ENCODE measurements at places on chromosomes 5 and 9.

DNA sequence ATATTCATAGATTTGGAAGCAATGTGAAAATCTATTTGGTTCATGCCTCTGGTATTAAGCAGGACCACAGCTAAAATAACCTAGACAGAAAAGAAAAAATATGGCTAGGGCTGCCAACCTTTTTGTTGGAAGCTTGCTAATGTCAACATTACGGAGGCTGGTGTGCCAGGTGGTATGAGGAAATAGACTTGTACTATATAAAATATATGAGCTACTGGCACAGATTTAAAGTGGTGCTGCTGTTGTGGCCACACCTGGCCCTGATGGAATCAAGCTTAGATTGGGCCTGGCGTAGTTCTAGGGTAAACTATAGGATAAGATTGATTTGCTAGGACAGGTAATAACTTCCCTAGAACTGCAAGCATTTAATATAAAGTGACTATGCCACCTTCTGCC lies 10.6 kb upstream of the PARP8 start:
- no peak for DNase-seq

DNA sequence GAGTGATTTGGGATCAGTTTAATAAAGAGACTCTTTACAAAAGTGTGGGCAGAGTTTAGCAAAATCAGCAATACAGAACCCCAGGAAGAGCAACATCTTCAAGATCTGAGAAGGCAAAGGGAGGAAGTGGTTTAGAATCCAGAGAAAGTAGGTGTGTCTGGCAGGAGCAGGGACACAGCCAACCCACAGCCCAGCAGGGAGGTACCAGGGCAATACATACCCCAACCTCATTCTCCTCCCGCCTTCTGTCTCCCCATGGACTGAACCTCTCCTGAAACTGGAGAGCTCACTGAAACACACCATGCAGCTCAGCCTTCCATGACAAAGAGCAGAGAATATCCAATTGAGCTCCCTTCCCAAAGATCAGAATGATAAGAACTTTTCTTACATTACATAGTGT lies 283.4 kb downstream of the PRELID2 start:
- no peak for DNase-seq

DNA sequence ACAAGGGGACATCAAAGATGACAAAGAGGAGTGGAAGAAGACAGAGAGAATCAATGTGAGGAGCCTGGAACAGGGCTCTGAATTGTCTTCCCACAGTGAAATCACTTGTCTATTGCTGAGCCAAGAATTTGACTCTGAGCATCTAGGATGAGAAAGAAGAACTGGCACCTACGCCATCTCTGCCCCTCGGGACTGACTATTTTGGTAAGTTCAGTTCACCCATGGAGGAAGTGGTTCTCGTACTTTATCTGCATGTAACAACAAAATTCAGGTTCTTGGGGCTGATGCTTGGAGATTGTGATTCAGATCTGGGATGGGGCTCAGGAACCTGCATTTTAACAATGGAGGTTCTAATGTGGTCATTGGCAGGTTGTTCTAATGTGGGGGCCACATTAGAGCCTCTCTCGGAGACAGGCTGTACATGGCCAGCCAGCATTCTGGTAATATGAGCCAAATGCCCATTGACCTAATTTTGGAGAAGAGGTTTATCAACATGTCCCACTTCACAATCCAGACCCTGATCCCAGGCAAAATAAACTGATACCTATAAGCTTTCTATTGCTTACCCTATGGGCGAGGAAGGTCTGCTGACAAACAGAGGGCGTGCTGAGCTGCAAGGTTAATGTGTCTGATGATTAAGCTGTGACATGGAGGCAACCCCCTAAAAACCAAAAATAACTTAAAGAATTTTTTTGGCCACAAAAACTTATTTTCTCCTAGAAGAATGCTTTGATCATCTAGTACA lies 2.7 kb upstream of the IL12B start:
- no peak for DNase-seq

DNA sequence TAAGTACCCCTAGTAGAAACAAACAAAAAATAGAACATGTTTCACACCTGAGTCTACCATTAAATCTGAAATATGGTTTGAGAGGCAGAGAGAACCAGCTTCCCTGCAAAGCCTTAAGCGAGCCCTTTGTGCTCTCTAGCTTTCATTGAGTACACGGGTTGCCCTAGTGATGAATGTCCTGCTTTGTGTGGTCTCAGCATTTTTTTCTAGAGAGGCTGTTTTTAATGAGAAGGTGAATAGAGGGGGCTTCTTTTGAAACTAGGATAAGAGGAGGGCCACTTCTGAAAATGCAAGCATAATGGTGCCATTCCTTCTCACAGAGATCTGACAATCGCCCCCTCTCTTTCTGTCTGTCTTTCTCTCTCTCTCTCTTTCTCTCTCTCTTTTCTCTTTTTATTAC lies 131.3 kb downstream of the MACIR start:
- DNase-seq = no peak

DNA sequence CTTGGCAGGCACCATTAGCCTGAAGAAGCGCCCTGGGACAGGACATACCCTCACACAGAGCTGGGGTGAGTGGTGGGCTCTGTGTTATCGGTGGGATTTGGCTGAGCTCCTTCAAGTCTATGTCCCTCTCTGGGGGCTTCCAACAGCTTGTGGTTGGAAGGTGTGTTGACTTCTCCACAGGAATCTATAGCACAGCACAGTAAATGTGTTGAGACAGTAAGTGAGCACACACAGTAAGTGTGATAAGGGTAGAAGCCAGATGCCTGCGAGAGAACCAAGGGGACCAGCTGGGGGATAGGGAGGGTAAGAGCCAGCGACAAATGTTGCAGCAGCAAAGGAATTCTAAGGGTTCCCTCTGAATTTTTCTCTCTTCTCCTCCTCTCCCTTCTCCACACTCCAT lies 448.0 kb downstream of the KDM4C start:
- DNase-seq = no peak

GRCh38 chr9:77455312-77455927 lies 192.7 kb downstream of the GNA14 start:
- peak; percentile 17 for DNase-seq

- DNase-seq = no peak
Measured at GRCh38 chr5:180825768-180826525, 23.3 kb upstream of the MGAT1 start.

DNA sequence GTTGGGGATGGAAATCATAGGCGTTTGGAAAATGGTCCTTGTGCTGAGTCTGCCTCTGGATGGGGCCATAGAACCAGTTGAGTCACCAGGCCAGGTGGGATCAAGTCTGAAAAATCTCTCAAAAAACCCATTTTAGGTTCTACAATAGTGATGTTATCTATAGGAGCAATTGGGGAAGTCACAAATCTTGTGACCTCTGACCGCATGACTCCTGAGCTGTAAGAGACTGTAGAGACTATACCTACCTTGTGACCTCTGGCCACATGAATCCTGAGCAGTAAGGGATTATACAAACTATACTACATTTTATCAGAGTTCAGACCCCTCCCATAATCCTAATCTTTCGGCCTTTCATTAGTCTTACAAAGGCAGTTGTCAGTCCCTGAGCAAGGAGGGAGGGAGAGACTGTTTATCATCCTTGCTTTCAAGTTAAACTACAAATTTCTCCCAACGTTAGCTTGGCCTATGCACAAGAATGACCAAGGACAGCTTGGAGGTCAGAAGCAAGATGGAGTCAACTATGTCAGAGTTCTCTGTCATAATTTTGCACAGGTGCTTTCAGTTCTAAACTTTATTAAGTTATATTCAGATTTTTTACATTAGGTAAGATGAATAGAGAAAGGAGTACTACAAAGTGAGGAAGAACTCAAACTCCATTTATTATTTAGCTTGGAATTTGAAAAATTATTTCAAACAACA lies 11.5 kb upstream of the JMY start:
- DNase-seq = no peak

DNA sequence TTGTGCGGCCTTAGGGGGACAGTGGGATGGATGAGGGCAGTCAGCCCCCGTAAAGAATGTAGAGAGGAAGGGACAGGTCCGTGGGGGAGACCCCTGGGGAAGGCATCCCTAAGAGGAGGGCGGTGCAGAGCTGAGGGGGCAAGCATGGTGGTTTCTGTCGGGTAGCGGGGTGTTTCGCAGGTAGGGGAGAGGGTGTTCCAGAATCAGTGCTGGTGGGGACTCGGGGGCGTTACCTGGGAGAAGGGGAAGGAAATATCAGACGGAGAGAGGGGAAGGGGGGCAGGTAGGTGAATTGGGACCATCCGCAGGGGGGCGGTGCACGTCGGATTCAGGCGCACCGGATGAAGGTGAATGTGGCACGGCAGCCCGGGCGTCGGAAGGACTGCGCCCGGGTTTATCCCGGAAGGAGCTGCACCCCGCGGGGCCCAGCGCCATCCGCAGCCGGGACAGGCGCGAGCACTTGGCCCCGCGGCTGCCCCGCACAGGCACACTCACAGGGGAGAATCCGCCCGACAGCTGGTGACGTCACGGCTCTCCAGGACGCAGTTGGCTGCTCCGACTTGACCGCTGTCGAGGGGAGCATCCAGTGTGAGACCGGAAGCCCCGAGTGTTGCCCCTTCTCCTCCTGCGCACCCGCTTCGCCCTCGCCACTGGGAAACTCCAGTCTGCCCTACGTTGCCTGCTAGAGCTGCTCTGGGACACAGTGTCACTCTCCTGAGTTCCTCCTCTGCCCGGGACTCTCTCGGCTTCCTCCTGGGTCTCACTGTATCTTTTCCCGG lies 1.3 kb downstream of the CD72 start:
- DNase-seq = peak; percentile 65
